ENCODE measurements at places on chromosomes 6 and 20. TPM values are rescaled to one million over a fixed set of nuclear protein-coding genes. Genes with fewer than 3 reads are reported as not detected.
A peak's percentile ranks its signal among the peaks of the same experiment; 100 is the strongest.

DNA sequence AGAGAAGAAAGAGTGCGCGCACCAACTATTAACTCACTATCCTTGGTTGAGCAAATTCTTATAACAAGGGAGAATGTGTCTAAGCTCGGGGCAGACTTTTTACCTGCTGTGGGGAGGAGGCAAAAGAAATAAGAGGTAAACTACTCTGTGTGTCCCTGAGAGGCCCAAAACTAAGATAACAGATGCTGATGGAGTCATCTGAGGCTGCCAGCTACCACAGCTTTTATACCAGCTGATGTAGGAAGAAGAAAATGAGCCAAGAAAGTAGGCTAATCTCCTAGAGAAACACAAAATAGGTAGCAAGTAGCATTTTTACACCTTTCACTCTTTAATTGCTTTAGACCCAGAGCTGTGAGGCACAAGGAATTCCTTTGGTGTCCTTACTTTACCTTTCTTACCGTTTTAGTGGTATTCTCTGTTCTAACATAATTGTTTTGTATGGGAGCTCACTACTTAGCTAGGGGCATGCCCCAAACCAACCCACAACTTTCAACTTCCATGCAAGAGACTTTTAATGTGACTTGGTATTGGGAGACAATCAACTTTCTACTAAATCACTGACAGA, 27.8 kb upstream of the PIM1 start:
- DNase-seq, result no peak

HLA-DQB1 gene
- total RNA-seq, result 17.5 TPM

LTB gene
- 273 TPM for total RNA-seq

- no peak for DNase-seq
Measured at GRCh38 chr6:136535017-136535765, 15.0 kb downstream of the MAP7 start.

ADGRB3 gene
- not detected for total RNA-seq

DLL1 gene
- 4.3 TPM for total RNA-seq

GRCh38 chr6:105151644-105152043, 28.2 kb downstream of the POPDC3 start:
- DNase-seq, result no peak

DNA sequence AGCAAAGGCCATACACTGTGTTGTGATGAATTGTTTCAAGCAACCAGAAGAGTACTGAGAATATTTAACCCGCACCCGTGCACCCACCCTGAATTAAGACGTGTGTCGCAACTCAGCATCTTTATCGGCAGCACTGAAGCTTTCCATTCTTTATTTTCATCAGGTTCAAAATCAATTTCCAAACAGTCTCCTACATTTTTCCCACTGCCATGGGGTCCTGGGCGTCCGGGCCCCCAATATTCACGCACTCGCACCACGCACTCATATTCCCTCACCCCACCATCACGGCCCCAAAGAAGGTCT, 1.8 kb downstream of the LTB start:
- DNase-seq, result no peak

GRCh38 chr6:168906391-168906790, 347.3 kb downstream of the THBS2 start:
- DNase-seq, result no peak

FAM217A gene
- not detected for total RNA-seq

GRCh38 chr6:135251498-135252441, 70.7 kb downstream of the MYB start:
- DNase-seq, result no peak

DNA sequence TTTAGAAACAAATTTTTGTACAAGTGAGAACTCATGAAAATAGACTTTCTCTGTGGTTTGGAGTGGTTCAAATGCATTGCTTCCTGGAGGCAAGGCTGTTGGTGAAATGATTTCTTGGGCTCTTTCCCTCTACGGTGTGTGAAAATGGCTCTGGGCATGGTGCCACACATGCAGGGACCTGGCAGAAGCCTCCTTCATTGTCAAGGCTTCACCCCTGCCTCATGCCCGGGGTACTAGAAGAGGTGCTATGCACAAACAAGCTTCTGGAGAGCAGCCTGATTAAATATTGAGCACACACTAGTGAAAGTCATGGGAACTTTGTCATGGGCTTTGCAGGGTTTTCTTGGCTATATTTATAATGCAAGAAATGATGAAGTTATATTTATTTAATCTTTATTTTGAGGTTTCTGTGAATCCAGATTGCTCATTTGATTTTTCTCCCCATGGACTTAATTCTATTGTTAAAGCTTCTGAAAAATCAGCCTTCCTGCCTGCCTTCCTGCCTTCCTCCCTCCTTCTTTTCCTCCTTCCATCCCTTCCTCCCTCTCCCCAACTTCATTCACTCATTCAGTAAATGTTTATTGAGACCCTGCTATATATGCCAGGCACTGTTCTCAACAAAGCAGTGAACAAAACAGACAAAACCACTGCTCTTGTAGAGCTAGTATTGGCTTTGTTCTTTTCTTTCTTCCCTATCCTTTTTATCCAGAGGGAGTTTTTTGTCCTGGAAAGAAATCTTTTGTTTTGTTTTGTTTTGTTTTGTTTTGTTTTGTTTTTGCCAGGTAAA, 21.0 kb downstream of the C6orf89 start:
- no peak for DNase-seq

DNA sequence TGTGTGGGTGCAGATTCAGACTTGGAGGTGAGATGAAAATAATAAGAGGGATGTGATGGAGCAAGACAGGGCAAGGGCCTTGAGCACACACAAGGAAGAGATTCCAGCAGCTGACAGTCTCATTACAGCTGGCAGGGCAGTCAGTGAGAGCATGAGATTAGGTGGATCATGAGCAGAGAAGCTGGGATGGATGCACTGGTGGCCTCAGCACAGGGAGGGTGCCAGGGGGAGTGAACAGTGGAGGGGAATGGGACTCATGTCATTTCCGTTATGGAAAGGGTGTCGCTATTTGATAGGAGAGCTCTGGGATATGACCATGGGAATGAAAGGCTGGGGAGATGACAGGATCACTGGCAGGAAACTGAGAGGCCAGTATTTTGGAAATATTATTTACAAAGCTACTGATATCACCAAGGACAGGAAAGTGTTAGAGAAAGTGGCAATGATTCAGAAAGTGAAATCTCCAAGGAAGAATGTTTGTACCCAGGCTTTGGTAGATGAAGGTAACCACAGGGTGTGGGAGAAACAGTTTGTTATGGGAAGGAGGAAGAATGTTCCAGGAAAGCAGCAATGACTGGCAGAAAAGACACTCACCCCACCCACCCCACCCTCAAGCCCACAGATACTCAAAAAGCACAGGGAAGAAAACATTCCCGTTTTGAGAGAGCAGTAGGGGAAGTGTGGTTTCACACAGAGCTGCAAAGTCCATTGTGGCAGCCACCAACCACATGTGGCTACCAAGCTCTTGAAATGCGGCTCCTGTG, 214.7 kb upstream of the PROKR2 start:
- DNase-seq, result no peak

DBNDD2 gene
- total RNA-seq, result 18.1 TPM

DNA sequence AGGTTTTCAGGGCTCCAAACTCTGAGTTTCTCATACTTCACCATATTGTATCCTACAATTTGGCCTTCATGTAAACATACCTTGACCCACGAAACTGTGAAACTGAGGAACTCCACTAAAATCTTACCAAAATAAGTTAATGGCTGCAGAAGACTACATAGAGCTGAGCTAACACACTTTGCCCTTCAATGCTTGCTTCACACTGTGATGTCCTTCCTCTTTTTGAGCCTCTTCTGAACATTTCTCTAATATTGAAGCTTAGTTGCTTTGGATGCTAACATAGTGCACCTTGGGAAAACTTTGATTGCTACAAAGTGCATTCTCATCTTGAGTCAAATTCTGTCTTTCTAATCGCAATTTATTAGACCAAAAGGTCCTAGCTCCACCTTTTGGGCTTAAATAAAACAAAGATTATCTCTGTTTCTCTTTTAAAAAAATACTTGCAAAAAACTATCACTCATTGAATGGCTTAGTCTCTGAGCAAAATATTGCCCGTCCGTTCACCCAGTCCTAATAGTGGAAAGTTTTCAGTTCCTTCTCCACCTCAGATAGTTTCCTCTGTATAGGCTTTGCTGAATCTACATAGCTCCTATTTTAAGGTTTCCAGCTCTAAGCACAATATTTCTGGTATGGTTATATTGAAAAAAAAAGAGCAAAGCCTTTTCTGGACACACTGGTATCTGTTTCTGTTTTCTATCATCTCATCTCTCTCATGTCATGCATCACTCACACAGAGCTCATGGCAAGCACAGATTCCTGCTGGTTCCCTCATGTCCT, 494.6 kb downstream of the RFPL4B start:
- no peak for DNase-seq

- DNase-seq, result no peak
Measured at GRCh38 chr6:116557893-116558292, 4.3 kb downstream of the CALHM4 start.

KHDC1L gene
- total RNA-seq, result not detected

GRCh38 chr20:44319839-44320422, 8.9 kb upstream of the FITM2 start:
- DNase-seq, result no peak

DNA sequence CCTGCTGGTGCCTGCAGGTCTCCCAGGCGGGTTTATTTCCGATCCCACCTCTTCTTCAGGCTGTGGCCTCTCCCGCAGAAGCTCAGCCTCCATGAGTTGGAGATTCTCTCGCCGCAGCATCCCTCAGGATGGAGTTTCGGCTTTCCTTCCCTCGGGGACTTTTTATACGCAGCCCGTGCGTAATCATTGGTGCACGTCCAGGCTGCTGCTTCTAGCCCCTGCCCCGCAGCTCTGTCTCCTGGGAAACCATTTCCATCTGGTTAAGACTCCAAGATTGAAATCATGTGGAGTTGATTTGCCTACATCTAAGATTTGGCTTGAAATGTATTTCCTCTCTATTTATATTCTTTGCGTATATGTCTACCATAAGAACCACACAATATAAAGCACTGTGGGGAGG, 46.7 kb upstream of the CARMIL1 start:
- no peak for DNase-seq

ZSCAN16 gene
- total RNA-seq, result 2.9 TPM

GRCh38 chr6:7108196-7108963, 619 bp downstream of the RREB1 start:
- peak; percentile 60 for DNase-seq

GGT7 gene
- total RNA-seq, result 10.5 TPM

DNA sequence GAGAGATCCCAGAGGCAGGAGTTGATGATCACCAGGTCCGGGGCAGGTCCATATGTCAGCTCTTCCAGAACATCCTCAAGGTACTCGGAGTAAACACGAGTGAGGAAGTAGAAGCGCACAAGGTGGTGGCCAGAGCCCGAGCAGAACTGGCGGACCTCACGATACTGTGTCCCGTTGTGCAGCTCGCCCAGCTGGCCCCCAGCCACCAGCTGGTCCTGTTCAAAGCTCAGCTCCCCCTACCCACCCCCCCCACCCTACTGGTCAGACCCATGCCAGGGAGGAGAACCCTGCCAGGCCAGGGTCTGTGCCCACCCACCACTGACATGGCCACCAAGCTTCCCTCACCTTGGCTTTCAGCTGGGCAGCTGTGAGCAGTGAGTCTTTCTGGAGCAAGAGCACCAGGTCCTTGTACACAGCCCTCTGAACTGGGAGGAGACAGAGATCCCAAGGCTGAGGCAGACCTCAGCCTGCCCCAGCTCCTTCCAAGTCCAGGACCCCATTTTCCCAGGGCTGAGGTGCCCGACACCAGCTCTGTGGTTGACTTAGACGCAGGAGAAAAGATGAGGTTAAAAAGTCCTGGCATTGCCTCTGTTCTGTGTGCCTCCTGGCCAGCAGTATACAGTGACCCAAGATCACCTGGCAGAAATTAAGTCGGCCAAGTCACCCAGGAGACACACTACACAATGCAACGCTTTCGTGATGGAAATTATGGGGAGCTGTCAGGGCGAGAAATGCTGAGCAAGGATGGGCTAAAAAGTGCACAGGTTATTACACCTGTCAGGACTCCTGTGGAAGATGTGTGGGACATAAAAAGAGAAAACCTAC, 1.4 kb downstream of the PCED1A start:
- no peak for DNase-seq

DNA sequence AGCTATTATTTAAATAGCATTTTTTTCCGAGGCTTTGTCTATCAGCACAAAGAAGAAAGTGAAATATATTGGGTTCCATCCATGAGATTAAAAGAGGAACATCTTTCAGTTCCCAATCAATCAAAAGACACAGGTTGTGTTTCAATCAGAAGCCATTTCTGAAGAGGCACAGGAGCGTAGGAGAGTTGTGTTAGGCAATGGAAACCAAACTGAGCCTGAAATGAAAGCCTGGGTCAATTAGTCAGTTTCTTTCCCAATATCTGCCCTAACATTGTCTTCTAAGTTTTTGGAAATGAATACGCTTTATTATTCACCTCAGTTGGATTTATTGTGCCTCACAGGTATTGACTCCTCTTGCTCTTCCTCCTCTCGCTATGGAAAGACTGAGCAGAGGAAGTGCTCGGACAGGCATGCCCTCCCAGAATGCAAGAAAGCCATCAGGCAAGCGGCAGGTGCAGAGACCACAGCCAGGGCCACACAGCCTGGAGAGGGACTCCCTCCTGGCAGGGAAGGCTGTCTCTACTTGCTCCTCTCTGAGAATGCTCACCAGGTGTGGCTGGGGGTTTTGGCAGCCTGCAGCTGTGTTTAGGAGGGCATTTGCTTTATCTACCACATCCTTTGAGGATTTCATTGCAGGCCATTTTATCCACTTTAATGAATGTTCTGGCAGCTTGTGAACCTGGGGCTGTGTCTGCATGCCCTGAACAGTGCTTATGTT, 100.8 kb upstream of the NEDD9 start:
- no peak for DNase-seq

- DNase-seq, result no peak
Measured at GRCh38 chr20:13809855-13810254, 25.0 kb downstream of the NDUFAF5 start.

DNA sequence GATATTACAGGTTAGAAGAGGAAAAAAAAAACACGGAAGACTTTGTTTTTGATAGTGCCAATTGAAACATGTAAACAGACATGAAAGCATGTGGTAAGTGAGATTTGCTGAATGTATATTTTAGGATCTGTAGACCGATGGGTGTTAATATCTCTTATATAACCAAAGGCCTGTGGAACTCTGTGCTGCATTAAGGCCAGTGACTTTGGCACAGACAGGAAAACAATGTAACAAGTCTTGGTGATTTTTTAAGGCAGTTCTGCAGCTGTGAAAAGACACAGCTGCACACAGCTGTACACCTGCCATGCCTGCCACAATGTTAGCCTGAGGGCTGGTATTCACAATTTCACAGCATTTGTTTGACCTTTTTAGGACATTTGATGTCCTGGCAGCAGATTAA, 6.1 kb downstream of the SOBP start:
- no peak for DNase-seq

DNA sequence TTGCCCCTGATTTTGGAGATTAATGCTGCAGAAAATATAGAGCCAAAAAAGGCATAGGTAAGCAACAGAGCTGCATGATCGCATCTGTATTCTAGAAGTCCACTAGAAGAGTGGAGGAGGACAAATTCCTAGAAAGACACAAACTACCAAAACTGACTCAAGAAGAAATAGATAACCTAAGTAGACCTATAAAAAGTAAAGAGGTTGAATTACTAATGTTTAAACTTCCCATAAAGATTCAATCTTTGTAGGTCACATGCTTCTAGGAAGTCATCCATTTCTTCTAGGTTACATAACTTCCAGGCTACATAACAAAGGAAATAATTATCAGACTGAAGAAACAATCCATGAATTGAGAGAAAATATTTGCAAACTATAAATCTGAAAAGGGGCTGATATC, 84.4 kb downstream of the JPH2 start:
- DNase-seq, result no peak

- no peak for DNase-seq
Measured at GRCh38 chr6:93299622-93300021, 119.7 kb downstream of the EPHA7 start.
